ENCODE measurements at places on chromosomes 5 and 9.

- DNase-seq: no peak
These were observed 212.5 kb downstream of the GADD45G start for GRCh38 chr9:89817151-89817950.

DNA sequence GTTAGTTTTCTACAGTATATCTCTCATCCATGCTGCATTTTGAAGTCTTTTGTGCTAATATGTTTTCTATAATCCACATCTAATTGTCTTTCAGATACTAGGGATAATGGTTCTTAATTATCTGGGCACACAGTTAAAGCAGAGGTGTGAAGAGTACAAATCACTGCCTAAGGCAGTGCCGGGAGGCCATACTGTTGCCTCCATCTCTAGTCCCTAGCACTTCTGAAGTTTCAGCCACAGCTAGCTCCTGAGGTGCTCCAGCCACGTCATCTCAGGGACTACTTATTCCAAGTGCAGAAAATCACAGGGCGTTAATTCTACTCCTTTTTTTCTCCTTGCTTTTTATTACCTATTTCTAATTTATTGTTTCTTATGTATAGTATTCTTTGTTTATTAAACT is 760.0 kb upstream of the FAM174A start:
- DNase-seq: no peak

DNA sequence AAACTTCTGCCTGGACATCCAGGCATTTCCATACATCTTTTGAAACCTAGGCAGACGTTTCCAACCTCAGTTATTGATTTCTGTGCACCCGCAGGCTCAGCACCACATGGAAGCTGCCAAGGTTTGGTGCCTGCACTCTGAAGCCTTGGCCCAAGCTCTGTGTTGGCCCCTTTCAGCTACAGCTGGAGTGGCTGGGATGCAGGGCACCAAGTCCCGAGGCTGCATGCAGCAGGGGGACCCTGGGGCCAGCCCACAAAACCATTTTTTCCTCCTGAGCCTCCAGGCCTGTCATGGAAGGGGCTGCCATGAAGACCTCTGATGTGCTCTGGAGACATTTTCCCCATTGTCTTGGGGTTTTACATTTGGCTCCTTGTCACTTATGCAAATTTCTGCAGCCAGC is 49.9 kb downstream of the NFX1 start:
- no peak for DNase-seq

DNA sequence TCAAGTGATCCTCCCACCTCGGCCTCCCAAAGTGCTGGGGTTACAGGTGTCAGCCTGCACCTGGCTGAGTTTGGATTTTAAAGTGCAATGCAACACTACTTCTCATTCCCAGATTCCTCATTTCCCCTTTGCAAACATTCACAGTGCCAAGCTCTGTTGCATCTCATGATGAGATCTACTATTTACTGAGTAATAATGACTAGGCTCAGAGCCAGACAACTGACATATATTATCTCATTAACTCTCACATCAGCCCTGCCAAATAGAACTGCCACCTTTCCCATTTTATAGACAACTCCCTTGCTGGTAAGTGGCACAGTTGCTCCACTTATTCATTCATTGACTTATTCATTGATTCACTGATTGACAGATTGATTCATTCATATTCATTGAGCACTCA is 7.0 kb downstream of the PDE6A start:
- DNase-seq: no peak

GRCh38 chr5:135881244-135881643 is 14.4 kb downstream of the IL9 start:
- no peak for DNase-seq

- peak; percentile 33 for DNase-seq
These were observed 82.7 kb downstream of the HSD17B3 start for GRCh38 chr9:96219026-96219899.

DNA sequence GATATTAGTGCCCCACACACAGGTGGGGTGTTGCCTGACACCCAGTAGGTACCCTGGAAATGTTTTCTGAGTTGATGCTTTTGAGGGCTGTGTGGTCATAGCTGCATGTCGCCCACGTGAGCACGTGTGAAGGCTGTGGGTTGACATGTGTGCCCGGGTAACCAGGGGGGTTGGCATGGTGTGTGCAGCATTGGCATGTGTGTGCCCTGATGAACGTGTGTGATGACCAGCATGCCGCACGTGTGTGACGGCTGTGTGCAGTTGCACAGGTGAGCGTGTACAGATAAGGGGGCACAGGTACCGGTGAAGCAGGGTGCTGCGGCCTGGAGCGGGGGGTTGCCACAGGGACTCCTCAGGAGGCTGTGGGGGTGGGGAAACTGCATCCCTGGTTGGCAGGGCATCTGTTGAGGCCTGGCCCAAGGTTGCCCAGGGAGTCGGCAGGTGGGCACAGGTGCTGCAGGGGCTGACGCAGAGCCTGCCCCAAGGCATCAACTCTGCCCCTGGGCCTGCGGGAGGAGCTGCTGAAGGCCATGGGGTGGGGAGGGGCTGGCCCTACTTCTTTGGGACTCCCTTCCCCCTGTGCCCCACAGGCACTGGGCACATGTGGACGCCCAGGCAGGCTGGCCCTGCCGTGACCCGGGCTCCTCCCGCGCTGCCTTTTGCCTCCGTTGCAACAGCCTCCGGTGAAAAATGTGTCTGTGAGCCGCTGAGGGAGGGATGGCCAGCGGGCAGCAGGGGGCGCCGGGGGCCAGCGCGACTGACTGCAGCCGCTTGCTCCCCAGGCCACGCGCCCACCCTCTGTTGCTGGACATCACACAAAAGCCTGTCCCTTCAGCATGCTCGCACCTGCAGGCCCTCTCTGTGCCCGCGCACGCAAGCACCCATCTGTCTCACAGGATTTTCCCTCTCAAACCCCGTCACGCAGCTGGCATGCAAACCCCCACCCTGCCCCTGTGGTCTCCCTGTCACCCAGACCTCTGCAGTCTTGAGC is 2.2 kb downstream of the UNC5A start:
- no peak for DNase-seq

DNA sequence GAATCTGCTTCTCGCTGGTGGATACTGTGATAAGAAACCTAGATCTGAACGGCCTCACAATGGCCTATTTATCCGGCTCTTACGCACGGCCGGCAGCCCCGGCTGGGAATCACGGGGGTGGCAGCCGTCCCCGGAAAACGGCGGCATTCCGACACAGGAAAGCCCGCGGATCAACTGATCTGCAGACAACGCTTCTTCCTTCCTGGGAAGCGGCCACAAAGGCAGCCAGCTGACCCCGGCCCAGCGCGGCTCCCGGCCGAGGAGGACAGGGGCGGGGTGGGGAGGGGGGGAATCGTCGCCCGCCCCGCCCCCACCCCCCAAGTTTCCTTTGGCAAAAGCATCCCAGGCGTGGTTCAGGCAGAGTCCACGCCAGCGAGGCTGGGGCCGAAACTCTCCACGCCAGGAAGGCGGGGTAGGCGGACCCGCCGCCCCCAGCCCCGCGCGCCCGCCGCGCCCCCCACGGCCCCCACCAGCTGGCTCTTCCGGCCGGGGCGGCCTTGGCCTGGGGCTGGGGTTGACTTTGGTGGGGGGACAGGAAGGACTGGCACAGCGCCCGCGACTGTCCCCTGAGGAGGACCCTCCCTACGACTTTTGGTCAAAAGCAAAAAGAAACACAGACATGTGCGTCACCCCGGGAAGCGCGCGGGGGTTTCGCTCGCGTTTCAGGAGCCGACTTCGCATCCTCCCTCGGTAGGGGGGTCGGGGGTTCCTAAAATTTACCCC is 247.7 kb upstream of the ANKRD55 start:
- peak; percentile 19 for DNase-seq

GRCh38 chr5:27328480-27328879 is 290.1 kb upstream of the CDH9 start:
- DNase-seq: no peak

DNA sequence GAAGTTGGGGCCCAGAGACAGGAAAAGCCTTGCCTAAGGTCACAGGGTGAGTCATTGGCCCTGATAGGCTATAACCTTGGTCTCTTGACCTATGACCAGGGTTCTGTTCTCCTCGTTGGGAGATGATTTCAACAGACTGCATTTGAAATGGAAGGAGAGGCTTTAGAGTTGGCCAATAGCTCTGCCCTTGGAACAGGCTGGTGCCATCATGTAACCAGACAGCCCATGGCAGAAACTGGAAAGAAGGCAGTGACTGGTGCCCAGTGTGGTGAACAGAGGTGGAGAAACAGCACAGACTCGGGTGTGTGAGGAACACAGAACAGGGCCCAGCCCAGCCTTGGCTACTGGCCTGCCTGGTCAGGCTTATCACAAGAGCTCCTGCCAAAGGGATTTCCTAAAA is 109.8 kb upstream of the SLC25A48 start:
- DNase-seq: no peak

GRCh38 chr9:5843794-5844471 is 11.0 kb upstream of the ERMP1 start:
- DNase-seq: no peak
